ENCODE measurements at places on chromosomes 5 and 9.

DNA sequence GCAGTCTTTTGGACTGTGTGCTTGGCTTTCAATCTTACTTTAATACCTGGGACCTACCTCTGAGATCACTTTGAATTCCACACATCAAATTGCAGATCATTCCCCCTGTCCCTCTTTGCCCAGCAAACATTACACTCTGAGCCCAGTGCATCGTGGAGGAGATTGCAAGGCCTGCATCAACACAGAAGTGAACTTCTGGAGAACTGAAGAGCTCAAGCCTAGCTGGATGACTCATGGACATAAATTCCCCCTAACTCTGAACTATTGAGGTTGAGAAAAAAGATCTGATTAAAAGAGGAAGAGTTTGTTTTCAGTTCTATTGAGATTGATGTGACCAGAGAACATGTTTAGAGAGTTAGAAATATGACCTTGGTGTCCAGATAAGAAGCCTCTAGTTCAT lies 316.0 kb upstream of the DMAC1 start:
- DNase-seq, result no peak

- no peak for DNase-seq
Observed at GRCh38 chr9:126883636-126884035, 23.2 kb downstream of the ZBTB34 start.

GRCh38 chr9:99431103-99431502 lies 209.0 kb downstream of the SEC61B start:
- no peak for DNase-seq

GRCh38 chr5:125205601-125206225 lies 459.3 kb upstream of the ZNF608 start:
- no peak for DNase-seq

DNA sequence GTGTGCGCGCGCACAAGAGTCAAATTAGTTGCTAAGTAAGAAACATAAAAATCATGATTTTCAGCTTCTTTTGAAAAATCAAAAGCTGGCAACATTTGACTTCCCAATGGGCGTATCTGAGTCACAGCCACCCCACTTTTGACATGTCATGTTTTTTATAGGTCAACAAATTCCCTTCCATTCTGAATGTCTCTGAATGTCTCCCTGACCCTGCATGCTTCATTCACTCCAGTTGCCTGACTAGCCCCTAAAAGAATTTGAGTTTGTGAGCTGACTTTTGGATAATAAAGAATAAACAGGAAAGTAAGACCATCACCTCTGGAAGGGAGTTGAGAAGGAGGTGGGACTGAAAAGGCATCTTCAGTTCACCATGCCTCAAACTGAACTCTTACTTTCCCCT lies 20.2 kb upstream of the GLIS3 start:
- DNase-seq, result no peak

GRCh38 chr9:75941577-75942311 lies 51.3 kb downstream of the PCSK5 start:
- no peak for DNase-seq

DNA sequence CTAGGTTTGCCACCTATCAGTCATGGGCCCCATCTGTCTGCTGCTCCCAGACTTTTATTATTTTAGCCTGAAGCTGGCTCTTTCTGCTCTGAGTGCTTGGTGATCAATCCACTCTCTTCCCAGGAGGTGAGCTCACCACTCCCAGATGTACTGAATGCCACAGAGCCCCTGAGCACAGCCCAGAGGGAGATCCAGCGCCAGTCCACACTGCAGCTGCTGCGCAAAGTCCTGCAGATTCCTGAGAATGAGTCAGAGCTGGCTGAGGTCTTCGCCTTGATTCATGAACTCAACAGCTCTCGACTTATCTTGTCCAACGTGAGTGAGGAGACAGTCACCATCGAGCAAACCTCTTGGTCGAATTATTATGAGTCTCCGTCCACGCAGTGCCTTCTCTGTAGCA lies 36.0 kb downstream of the HMGXB3 start:
- no peak for DNase-seq

DNA sequence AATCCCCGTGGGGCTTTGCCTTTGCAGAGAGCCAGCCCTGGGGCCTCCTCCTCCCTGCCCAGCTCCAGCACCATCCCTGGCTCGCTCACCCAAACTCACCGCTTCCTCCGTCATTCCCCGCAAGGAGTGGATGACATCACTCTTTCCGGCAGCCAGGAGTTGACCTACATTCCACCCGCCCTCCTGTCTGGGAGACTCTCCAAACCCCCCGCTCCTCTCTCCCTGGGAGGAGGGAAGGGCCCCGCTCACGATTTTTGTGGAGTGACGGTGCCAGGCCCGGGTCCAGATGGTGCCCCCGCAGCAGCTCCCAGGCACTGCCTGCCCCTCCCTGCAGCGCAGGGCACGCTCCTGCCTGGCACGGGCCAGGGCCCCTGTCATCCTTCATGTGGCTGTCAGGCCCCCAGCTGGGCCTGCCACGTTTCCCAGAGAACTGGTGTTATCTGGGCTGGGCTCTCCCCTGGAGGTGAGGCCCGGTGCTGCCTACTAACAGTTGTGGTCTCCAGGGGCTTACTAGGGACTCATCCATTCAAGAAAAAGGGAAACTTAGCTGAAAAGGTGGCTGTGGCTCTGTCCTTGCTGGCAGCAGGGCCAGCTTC lies 52.3 kb downstream of the NTNG2 start:
- DNase-seq, result no peak

- no peak for DNase-seq
Observed at GRCh38 chr9:135126451-135127187, 39.2 kb downstream of the OLFM1 start.

GRCh38 chr9:127524373-127524772 lies 73.1 kb downstream of the LRSAM1 start:
- no peak for DNase-seq

- no peak for DNase-seq
Observed at GRCh38 chr9:70639853-70640814, 225.7 kb upstream of the KLF9 start.

GRCh38 chr5:96388176-96388575 lies 44.9 kb downstream of the PCSK1 start:
- DNase-seq, result no peak

GRCh38 chr5:96943799-96944198 lies 7.9 kb downstream of the LNPEP start:
- no peak for DNase-seq

GRCh38 chr5:158758675-158759074 lies 341.0 kb downstream of the EBF1 start:
- DNase-seq, result no peak

DNA sequence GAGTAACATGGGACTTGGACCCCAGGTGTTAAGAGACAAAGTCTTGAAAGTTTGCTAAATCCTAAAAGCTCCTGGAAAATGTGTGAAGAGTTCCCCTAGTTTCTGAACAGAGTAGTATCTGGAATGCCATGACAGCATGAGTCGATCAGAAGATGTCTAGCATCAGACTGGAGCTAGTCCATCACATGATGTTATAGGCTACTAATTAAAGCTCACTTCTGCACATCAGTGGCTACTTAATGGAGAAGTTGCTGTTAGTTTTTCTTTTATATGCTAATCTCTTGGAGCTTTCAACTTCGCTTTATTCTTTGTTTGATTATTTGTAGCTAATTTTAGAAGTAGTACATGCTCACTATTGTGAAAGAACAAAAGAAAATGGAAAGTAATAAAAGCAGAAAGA lies 471.3 kb upstream of the KLF4 start:
- DNase-seq, result no peak

- no peak for DNase-seq
Observed at GRCh38 chr5:33223563-33224284, 217.0 kb upstream of the TARS1 start.

GRCh38 chr5:124906339-124907097 lies 160.1 kb upstream of the ZNF608 start:
- no peak for DNase-seq

GRCh38 chr9:12494411-12494810 lies 198.8 kb upstream of the TYRP1 start:
- DNase-seq, result no peak

DNA sequence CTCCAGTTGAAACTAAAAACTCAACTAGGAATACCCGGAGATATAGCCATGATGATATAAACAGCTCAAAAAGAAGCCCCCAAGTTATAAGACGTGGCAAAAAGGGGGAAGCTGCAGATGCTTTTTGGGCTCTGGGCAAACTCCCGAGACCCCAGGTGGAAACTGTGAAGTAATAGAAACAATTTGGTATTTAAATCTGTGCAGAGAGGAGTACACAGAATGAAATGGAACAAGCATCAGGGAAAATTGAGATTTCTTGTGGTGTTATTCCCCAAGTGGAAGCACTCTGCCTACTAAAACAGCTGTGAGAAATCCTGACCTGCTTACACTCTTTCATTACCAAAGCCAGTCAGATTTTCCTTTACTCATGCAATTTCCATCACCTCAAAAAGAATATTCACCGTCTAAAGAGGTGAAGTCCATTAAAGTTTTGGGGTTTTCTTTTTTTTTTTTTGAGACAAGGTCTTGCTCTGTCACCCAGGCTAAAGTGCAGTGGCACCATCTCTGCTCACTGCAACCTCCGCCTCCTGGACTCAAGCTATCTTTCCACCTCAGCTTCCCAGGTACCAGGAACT lies 23.5 kb downstream of the SAXO1 start:
- no peak for DNase-seq

DNA sequence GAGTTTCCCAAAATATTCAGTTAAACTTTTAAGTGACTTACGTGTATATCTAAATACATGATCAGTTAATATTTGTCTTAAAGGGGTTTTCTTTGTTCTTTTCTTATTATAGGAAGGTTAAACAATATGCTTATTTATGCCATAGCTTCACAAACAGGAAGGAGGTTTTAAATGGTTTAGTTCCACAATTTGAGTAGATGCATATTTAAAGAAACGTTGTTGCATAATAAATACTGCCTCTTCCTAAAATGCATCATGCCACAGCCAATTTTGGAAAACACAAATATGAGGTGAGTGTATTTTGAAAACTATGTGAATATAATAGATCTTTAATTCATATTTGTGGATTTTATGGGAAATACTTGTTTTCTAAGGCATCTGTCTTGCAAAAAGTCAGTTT lies 2.5 kb upstream of the ADRB2 start:
- DNase-seq, result no peak

DNA sequence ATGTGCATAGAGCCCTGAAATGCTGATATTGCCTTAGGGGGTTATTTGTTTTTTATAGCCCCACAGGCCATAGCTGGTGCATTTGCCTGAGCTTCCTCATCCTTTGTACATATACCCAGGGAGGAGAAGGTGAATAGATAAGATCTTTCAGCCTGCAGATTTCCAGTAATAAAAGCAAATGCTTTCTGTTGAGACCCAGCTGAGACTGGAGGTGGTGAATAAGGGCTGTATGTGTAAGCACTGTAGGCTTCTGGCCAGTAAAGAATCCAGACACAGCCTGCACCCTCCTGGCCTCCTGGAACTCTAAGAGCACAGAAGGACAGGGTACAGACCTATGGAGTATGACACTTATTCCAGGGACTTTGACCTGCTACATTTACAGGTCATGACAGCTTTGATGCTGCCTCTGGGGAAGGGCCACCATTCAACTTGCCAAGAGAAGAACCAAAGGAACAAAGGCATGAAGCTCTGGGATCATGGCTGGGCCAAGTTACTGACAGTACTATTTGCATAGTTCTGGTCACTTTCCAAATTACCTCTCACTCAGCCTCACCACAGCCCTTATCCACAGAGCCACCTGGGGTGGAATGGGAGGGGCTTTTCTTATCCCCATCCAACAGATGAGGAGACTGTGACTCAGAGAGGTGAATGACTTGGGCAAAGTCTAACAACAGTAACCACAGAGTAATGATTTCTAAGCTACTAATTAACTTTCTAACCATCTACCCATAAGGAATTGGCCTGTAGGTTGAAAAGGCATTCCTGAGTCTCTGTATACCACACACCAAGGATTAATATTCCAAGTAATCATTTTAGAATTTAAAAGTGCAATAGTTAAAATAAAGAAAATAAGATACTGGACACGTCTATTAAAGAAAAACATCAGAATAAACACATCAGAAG lies 604.5 kb upstream of the KLF4 start:
- DNase-seq, result no peak

- DNase-seq, result no peak
Observed at GRCh38 chr9:76302947-76303550, 91.2 kb downstream of the RFK start.

- DNase-seq, result no peak
Observed at GRCh38 chr9:137244486-137245449, 3.7 kb downstream of the TUBB4B start.

DNA sequence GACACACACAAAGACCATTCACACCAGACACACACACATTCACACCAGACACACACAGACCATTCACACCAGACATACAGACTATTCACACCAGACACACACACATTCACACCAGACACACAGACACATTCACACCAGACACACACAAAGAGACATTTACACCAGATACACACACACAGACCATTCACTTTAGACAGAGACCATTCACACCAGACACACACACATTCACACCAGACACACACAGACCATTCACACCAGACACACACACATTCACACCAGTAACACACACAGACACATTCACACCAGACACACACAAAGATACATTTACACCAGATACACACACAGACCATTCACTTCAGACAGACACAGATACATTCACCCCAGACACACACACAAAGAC lies 29.0 kb upstream of the FCN1 start:
- DNase-seq, result no peak

DNA sequence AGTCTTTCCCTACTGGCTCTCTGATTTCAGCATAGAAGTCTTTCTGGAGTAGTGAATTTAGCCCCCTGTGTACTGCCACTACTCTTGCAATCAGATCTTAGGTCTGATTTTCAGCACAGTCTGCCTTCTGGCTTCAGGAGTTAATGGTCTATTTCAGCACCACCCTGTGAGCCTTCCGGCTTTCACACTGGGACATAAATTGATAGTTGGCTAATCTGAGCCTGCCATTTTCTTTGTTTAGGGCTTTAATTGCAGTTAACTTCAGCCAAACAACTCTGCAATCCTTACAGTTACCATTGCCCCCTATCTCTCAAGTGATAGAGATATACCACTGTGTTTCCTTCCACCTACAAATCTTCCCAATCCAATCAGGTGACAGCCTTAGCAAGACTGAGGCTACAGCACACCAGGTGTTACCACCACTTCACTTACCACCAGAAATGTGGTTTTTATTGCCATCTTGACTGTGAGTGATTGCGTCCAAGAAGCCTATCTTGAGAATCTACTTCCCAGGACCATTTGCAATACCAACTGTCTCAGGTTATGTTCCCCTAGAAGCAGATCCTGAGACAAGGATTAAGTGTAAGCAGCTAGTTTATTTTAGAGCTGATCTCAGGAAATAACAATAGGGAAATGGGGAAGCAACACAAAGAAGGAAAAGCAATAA lies 51.9 kb upstream of the NEK6 start:
- DNase-seq, result no peak

DNA sequence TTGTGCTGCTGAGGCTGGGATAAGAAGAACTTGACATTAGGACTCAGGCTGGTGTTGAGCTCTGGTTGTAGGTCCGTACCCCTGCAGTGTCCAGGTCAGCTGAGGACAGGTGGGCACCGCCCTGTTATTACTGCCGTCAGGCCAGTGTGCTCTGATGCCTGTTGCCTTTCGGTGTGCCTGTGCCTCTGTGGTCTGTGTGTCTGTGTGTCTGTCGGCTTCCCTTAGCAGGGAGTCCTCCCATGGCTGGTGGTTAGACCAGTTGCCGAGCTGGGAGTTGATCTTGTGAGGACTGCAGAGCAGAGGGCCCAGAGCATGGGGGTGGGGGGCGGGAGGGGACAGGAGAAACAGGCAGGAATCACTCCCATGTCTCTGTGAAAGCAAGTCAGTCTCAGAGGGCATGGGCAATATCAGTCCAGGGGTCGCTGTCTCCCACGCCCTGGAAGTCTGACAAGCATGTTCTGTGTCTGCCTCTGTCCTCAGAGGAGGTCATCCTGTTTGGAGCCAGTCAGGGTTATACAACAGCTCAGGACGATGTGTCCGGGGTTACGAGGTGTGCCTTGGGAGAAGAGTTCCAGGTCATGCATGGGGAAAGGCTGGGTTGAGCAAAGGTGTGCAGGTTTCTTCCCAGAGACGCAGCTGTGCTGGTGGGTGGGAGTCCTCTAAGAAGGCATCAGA lies 67.3 kb upstream of the GARNL3 start:
- no peak for DNase-seq
